ENCODE measurements at places on chromosomes 13 and 19.
A peak's percentile ranks its signal among the peaks of the same experiment; 100 is the strongest.

DNA sequence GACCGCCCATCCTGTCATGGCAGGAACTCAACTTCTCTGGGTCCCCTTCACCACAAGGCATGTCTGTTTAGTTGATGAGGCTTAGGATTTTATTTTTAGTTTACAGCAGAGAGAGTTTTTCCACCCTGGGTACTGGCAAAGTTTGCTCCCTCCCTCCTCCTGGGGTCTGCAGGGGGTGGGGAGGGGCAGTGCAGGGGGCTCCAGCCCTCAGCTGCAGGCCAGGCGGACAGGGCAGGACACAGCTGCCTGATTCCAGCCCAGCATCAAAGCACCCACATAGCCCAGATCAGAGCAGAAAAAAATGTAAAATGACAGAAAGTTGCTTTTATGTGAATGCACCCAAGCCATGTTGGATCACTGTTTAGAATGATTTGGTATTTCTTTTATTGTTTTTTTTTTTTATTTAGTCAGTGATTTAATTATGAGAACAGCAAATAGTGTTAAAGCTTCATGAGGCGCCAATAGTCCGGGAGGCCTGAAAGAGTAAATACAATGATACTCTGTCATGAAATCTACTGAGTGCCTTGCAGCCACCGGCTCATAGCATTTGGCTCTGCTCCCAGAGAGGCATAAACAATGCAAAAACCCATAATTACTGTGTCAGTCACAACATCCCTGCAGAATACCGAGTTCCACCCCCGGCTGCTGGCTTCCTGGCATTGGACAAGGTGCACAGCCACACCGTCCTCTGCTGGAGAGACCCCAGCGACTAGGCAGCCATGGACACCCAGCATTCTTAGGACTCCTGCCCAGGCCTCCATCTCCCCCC, 923.5 kb downstream of the UQCRFS1 start:
- H3K4me1 ChIP-seq: peaks cover 20% of the 10 kb centered on the region
- DNase-seq: no peak
- no peak overlapping the region for H3K27ac ChIP-seq
- H3K36me3 ChIP-seq: no peaks in the 10 kb centered on the region

- no peaks in the 10 kb centered on the region for H3K36me3 ChIP-seq
- no peak overlapping the region for H3K4me3 ChIP-seq
- H3K27me3 ChIP-seq: no peaks in the 10 kb centered on the region
Measured at GRCh38 chr19:3179739-3180293, 1.2 kb downstream of the S1PR4 start.

- H3K36me3 ChIP-seq: no peaks in the 10 kb centered on the region
- H3K27me3 ChIP-seq: no peaks in the 10 kb centered on the region
- no peak for DNase-seq
- no peak overlapping the region for H3K27ac ChIP-seq
- no peak overlapping the region for H3K4me3 ChIP-seq
- H3K4me1 ChIP-seq: no peaks in the 10 kb centered on the region
Measured at GRCh38 chr13:74270018-74270417, 135.8 kb upstream of the KLF12 start.

DNA sequence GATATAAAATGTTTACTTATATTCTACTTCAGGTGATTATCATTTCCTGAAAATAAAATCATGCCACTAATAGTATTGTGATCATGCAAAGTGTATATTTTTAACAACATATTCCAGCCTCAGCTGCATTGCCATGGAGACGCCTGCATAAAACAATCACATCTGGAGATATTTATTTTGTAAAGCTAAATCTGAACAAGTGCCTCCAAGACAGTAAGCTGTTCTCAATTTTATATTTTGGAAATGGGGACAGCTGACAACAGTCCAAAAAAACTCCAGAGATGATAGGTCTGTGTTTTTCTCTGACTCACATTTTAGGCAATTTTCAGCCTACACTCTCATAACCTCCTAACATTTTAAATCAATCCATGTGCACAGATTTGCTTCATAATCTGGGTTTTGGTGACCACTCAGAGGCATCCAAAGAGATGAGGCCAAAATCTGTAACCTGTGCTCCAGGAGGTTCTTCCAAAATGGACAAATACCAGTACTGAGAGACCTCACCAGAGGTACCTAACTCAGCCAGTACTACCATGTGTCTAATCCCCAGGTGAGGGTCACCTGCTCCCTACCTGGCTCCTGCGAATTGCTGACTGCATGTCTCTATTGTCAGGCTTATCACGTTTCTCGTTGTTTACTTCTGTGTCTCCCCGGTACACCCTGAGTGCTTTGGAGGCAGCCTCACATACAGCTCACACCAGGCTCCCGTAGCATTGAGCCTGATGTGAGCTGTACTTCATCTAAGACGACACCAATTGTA, 62.7 kb downstream of the COL4A1 start:
- H3K36me3 ChIP-seq: no peaks in the 10 kb centered on the region
- DNase-seq: no peak
- H3K4me3 ChIP-seq: no peak overlapping the region
- H3K27me3 ChIP-seq: no peaks in the 10 kb centered on the region
- H3K4me1 ChIP-seq: 0 out of 2 replicates have a peak, but pooled peaks cover 2% of the 10 kb centered on the region

- no peaks in the 10 kb centered on the region for H3K27me3 ChIP-seq
- DNase-seq: peak; percentile 11
- H3K27ac ChIP-seq: no peak overlapping the region
Measured at GRCh38 chr13:91313103-91313502, 34.4 kb upstream of the MIR17HG start.

GRCh38 chr13:113365583-113365970, 1.6 kb upstream of the GRTP1 start:
- H3K27ac ChIP-seq: no peak overlapping the region
- H3K36me3 ChIP-seq: peaks cover under 1% of the 10 kb centered on the region
- H3K27me3 ChIP-seq: no peaks in the 10 kb centered on the region
- no peak overlapping the region for H3K4me3 ChIP-seq
- peaks cover 5% of the 10 kb centered on the region for H3K4me1 ChIP-seq
- DNase-seq: no peak

GRCh38 chr19:34998777-34999497, 1.2 kb upstream of the GRAMD1A start:
- H3K4me1 ChIP-seq: peaks cover 8% of the 10 kb centered on the region
- H3K27me3 ChIP-seq: no peaks in the 10 kb centered on the region
- peak overlapping the region; percentile 80 for H3K4me3 ChIP-seq
- H3K36me3 ChIP-seq: no peaks in the 10 kb centered on the region

GRCh38 chr13:35984776-35985453, 146.3 kb downstream of the DCLK1 start:
- peaks cover 12% of the 10 kb centered on the region for H3K4me1 ChIP-seq

DNA sequence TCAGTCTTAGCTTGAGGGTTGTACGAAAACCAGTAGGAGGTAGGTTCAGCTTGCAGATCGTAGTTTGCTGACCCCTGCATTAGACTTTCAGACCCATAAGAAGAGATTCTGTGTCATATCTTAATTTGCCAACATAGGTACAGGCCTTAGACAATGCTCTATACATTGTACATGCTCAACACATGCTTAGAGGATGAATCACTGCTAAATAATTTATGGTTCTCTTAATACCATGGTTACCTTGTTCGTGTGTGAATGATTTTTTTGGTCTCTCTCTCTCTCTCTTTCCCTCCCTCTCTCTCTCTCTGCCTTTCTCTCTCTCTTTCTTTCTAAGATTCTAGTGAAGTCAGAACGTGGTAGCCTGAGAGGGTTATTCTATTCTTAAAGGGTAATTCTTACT, 112.2 kb downstream of the FGF14 start:
- H3K4me3 ChIP-seq: no peak overlapping the region
- no peak overlapping the region for H3K27ac ChIP-seq
- no peaks in the 10 kb centered on the region for H3K27me3 ChIP-seq
- H3K36me3 ChIP-seq: no peaks in the 10 kb centered on the region
- H3K4me1 ChIP-seq: no peaks in the 10 kb centered on the region

All from iPS DF 6.9 (cell line).